SHP77 (cell line): ENCODE measurements at places on chromosomes 5 and 9.

GRCh38 chr5:169331292-169331852 lies 30.4 kb upstream of the SLIT3 start:
- no peak for DNase-seq

GRCh38 chr5:128300181-128300580 lies 216.6 kb downstream of the SLC12A2 start:
- DNase-seq: no peak

DNA sequence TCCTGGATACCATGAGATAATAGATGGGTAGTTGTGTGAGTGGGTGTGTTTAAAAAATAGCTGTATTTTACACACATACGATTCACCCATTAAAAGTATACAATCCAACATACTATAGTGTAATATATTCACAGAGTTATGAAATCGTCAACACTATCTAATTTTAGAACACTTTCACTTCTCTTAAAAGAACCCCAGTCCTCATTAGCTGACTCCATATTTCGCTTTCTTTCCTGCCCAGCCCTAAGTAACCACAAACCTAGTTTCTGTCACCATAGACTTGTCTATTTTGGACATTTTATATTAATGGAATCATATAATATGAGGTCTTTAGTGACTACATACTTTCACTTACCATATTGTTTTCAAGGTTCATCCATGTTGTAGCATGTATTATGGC lies 63.8 kb upstream of the S1PR3 start:
- no peak for DNase-seq

GRCh38 chr5:171447226-171447625 lies 27.8 kb downstream of the FGF18 start:
- DNase-seq: no peak

GRCh38 chr9:110188991-110189390 lies 19.0 kb downstream of the C9orf152 start:
- DNase-seq: peak; percentile 20

DNA sequence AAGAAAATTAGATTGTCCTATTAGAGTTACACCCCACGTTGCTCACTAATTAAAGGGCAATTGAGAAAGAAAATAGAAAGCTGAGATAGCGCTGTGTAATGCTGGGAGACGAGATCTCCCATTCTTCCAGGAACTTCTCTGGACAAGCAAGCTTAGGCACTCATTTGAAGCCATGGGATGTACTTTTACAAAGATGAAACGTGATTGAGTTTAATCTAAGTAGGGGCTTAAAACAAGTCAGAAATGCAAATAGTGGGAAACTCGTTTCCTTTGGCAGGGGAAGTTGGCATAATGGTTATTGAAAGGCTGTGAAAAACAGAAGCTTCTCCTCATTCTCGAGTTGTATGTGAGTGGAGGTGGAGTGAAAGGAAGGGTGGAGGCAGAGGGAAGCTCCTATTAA lies 3.7 kb downstream of the PRDM6 start:
- DNase-seq: no peak

GRCh38 chr5:61788548-61788947 lies 456.5 kb downstream of the ZSWIM6 start:
- DNase-seq: no peak

- peak; percentile 64 for DNase-seq
Measured at GRCh38 chr5:18048449-18048848, 414.2 kb downstream of the TAF11L14 start.

DNA sequence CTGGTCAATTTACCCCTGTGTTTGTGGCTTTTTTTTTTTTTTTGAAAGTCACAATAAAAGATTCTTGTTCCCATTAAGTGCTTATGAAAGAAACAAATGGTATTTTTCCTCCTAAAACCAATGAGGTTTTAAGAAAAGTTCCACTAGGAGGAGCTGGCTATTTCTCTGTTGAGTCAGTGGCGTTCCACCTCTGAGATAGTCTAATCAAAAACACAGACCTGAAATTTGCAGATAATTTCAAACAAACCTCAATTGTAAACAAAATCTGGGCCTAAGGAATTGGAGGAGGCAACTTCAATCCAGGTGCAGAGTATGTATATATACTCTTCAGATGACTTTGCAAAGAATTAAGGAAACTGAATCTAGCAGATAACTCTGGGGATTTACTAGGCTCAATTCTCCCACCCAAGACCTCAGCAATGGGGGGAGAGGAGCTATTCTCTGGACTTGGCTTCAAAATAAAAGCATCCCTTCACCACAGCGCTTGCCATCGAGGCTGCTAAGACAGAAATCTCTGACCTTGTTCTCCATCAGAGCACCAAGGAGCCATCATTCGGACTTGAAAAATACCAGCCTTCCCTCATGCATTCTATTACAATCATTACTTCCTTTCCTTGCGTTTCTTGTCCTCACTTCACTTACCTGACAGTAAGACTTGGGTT lies 52.4 kb downstream of the FANCC start:
- DNase-seq: no peak

- no peak for DNase-seq
Measured at GRCh38 chr5:81665795-81666194, 85.1 kb downstream of the SSBP2 start.

GRCh38 chr9:137158625-137159024 lies 11.2 kb downstream of the LRRC26 start:
- DNase-seq: no peak

- no peak for DNase-seq
Measured at GRCh38 chr5:27266184-27266583, 227.8 kb upstream of the CDH9 start.

DNA sequence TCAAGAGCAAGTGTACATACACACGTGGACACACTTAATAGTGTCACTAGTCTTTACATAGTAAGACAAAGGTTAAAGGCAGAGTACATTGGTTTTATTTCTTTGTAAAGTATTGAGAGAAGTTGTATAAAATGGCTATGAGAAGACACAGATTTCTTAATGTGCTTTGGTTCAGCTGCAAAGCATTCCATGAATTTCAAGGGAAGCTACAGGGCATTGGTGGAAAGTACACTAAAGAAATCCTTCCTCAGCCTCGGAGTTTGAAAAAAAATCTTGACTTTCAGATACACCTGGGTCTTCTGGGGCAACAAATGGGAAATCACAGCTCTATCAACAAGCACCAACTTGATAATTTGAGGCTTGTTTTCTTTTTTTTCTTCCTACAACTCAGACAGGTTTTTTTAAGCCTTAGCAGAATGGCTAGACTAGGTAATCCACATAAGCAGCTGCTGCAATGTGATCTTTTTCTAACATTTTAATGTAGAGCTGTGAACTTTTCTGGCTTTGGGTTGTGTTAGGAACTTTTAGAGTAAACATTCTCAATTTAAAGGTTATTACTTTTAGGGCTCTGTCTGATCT lies 140.4 kb upstream of the FST start:
- DNase-seq: no peak

DNA sequence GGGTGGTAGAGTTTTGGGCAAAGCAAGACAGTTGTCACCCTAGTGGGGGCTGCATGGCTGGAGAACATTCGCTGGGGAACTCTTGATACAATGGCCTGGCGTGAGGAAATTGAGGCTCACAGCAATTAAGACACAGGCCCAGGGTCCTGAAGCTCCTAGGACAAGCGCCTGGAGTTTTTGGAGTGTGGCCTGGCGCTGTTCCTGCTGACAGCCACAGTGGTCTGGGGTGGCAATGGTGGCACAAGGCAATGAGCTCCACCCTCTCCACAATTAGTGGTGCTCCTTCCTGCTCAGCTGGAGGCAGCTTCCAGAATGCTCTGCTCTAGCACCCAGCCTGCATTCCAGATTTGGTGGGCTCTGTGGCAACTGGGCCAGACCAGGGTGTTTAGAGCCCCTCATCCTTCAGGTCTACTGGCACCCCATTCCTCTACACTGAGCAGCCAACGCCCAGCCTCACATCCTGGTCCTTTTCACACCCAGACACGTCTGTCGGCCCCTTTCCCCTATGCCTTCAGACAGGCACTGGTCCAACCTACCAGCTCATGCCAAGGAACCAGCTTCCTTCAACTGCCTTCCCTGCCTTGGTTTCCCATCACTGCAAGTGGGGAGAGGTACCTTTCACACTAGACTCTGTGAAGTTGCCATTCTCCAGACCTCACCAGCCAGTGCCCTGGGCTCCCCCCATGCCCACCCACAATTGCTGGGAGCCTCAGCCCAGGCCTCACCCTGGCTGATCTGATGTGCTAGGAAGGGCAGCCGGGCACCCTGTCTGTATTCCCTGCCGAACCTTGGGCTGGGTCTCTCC lies 138.1 kb upstream of the COL5A1 start:
- no peak for DNase-seq

DNA sequence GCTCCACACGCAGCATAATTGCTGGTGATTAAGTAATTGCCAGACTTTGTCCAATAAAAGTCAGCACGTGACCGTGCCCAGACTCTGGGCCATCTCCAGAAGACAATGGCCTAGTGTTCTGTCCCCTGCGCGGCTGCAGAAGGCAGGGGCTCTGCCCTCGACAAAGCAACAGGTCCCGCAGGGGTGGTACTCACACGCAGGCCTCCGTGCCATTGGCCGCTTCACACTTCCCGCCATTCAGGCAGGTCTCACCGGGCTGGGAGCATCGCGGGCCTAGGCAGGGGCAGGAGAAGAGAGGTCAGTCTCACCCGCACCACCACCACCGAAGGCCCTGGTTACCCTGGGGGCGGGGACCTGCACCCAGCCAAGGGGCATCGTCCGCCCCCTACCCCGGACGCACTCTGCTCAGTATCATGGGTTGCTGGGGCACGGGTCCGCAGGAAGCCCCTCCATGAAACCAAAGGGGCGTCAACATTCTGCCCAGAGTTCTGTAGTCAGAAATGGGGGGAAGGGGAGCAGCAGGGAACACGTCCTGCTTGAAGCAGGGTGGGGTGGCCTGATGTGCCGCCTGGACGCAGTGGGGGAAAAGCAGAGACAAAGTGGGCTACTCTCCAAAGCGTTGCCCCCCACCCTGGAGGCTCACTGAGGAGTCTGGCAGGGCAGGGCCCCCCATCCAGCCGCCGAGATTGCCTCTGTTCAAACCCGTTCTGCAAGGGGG lies 1.9 kb downstream of the NOTCH1 start:
- no peak for DNase-seq

DNA sequence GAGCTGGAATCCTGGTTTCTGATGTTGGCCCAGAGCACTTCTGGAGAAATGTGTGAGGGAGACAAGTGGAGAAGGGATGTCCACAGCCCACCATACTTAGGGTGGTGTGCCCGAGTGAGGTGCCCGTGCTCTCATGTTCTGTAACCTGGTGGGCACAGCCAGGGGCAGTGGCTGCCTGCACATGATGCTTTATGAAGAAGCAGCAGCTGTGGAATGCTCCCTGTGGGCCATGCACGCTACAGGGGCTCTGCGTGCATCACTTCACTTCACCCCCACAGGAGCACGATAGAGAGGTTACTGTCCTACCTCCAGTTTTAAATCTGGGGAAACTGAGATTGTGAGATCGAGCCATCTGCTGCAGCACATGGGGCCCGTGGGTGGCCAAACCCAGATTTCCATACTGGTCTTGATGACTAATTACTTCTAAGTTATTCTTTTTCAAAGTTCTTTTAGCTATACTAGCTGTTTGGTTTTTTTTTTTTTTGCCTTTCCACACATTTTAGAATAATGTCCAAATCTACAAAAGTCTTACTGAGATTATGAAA lies 441.6 kb downstream of the GADD45G start:
- no peak for DNase-seq

DNA sequence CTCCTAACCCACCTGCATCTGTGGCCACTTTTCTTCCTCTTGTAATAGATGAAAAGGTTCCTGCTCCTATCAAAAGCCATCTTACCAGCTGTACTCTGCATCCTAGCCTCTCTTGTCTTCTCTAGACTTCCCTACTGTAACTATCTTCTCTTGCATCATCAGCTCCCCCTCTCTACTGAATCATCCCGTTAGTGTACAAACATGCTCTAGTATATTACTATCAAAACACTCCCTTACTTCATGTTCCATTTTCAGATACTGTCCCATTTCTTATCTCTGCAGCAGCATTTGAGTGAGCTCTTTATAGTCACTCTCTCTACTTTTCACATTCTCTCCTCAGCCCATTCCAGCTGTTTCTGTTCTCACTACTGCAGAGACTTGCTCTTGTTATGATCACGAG lies 2.8 kb downstream of the SRA1 start:
- DNase-seq: no peak

DNA sequence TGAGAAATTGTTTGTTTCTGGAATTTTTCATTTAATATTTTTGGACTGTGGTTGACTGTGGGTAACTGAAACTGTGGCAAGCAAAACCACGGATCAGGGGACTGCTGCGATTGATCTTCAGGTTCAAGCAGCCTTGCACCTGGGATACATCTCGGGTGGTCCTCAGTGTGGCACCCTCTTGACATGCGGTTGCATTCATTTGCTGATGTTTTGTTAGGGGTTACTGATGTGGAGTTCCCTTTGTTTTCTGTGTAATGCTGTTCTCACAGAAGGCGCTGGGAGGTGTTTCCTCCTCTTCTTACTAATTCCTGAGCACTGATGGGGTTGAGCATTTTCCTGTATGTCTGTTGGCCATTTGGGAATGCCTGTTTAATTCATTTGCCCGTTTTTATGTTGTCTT lies 60.4 kb downstream of the EHMT1 start:
- no peak for DNase-seq

- DNase-seq: no peak
Measured at GRCh38 chr9:21030389-21031035, 928 bp downstream of the HACD4 start.

DNA sequence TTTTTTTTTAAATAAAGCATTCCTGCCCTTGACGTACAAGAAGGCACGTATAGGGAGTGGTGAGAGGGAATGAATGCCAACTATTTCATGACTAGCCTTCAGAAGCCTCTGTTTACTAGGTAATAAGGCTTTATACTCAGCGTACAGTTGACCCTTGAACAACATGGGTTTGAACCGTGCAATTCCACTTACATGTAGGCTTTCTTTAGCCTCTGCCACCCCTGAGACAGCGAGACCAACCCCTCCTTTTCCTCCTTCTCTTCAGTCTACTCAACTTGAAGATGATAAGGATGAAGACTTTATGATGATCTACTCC lies 22.5 kb downstream of the CDC42SE2 start:
- DNase-seq: no peak

DNA sequence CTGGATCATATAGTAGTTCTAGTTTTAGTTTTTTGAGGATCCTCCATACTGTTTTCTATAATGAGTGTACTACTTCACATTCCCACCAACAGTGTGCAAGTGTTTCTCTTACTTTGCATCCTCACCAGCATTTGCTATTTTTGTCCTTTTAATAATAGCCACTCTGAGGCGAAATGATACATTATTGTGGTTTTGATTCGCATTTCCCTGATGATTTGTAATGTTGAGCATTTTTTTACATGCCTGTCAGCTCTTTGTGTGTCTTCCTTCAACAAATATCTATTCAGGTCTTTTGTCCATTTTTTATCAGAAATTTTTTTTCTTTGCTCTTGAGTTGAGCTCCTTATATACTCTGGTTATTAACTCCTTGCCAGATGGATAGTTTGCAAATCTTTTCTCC lies 114.0 kb downstream of the ADAMTSL1 start:
- DNase-seq: no peak

DNA sequence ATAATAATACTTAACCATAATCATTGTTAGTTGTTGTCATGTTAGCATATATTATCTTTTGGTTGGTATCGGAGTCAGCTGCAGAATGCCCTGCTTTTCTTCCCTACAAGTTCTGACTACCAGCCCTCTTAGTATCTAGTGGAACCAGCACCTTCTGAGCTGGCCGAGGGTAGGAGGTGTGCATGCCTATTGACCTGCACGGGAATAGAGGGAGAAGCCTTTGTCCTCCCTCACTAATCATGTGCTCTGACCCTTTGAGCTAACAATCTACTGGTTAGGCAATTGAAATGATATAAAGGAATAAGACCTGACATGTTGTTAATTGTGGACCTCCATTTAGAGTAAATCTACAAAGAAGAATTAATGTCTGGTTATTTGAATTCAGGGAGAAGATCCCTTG lies 4.1 kb downstream of the PCSK5 start:
- no peak for DNase-seq
